ENCODE measurements at places on chromosomes 2 and 18.

- DNase-seq = no peak
Measured at GRCh38 chr2:117855886-117856285, 41.4 kb downstream of the DDX18 start.

DNA sequence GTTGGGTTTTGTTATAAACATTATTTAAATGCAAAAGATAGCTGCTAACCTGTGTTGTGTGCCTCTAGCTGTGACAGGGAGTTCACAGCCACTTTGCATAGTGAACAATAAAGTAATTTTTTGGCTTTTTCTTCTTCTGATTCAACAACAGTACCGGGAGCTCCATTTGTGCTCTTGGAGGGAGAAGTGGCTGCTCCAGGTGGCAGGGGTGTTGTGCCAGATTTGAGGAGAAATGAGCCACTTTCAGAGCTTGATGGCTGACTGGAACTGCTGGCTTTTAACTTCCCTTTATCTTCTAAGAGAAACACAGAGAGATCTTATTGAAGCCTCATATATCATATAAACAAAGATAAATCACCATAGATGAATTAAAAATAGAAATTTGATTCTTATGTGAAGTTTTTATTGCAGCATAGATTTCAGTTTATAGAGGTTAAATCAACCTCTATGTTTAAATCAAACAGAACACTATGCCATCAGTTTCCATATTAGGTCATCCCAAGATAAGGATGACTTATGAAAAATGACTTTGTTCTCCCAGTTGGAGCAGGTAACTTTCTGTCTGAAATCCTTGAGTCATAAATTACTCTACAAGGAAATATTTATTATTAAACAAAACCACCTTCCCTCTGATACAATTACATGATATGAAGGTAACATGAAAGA, 182.0 kb upstream of the SESTD1 start:
- DNase-seq = no peak

DNA sequence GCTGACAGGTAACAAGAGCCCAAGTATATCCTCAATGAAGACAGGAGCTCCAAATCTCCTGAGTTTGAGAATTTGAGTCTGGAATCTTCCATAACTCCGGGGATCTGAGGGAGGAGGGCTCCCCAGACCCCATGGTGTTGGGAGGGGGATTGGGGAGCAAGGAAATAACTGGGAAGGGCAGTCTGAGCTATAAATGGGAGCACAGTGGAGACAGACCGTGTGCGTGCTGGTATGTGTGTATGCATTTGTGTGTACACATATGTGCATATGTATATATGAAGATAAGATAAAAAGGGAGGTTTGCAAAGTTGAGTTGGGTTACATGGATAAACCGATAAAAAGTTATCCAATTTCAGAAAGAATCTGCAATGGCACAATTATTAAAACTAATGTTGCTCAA, 2.3 kb downstream of the APCDD1 start:
- no peak for DNase-seq

DNA sequence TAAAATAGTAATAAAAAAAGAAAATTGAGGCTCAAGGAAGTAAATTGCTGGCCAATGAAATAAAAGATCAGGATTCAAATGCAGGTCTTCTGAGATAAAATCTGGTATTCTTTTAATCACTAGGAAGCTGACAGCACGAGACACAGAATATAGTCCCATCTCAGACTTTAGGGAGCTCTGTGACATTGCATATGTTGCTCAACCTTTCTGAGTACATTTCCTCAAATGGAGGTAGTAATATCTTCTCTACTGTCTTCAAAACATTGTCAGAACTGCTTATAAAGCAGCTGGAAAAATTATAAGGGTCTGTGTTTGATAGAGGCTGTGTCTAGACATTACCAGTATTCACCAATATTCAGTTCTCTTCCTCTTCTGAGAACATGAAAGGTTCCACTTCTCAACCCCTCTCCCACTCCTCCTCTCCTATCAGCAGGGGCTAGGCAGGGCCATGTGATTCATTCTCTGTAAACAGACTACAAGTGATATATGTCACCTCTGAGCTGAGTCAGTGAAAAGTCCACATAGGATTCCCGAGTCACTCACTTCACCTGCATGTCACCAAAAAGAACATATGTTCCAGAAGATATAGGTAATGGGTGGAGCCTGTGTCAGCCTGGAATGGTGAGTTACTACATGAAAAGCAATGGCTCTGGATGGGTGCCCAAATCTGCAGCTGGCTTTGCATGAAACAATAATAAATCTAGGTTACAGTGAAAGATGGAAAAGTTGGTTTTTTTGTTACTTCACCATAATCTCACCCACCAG, 7.1 kb downstream of the KCNE4 start:
- no peak for DNase-seq

All from COLO829 (cell line).